ENCODE measurements at places on chromosomes 1 and 21.
A peak's percentile ranks its signal among the peaks of the same experiment; 100 is the strongest.

DNA sequence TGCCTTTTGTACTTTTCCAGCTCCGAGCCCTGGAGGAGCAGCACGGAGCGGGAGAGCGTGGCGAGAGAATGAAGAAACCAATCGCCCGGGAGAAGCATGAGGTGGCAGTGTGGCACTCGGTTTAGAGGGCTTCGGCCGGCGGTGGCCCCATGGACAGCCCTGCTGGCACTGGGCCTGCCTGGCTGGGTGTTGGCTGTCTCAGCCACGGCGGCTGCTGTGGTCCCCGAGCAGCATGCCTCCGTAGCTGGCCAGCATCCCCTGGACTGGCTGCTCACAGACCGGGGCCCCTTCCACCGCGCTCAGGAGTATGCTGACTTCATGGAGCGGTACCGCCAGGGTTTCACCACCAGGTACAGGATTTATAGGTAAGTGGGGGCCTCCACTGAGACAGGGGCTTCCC is 59.0 kb downstream of the BRINP2 start:
- no peak for DNase-seq

GRCh38 chr1:160827418-160827817 is 31.4 kb downstream of the LY9 start:
- no peak for DNase-seq

DNA sequence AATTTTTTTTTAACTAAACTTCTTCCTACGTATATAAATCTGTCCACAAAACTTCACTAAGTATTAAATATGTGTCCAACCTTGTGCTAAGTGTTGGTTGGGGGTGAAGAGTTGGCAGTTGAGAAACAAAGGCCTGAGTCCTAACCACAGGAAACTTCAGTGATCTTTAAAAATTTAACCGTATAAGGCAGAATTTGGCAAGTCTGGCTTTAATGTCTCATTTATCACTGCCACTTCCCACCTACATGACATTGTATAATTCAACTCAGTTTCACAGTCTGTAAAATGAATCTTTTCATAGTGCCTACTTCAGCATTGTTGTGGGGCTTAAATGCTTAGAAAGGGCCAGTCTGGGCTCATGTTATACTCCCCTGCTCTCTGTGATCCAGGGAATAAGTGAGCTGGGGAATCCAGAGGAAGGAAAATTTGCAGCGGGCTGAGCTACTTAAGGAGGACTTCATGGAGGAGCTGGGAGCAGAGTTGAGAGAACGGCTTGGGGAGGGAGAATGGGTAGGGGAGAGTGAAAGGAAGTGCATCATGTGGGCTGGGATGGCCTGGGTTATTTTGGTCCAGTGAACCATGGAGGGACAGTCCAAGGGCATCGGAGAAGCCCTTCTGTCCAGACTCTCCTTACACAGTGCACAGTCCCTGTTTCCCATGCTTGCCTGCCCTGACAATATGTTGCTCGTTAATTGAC is 14.5 kb downstream of the IFNAR2 start:
- DNase-seq, result no peak

DNA sequence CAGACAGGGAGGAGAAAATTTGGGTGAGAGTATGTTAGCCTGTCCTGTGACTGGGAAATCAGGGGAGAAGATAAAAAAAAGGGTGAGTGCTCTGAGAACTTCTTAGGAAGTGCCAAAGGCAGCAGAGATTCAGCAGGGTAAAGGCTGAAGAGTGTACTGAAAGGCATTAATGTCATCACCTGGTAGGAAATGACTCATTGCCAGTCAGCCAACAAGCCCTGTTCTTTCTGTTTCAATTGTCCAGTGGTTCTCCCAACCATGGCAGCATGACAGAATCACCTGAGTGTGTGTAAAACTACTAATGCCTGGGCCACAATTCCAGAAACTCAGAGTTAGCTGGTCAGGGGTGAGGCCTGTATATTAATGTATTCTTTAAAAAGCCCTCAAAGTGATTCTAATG is 83.5 kb downstream of the INTS7 start:
- DNase-seq, result no peak

DNA sequence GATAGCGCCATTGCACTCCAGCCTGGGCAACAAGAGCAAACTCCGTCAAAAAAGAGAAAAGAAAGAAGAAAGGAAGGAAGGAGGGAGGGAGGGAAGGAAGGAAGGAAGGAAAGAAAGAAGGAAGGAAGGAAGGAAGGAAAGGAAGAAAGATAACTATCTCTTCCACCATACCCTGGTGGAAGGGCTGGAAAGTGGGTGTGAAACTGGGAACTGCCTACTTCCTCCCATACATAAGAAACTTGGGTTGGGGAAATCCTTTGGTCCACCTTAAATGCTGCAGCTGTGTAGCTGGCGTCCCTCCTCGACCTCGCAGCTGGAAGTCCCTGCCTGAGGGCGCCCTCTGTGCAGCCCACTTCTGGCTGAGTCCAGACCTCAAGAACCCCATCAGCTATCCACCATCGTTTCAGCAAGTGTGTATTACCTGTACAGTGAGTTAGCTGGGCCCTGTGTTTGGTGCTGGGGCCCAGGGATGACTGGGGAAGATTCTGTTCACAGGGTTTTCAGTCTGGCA is 4.6 kb upstream of the FAM167B start:
- DNase-seq, result no peak

DNA sequence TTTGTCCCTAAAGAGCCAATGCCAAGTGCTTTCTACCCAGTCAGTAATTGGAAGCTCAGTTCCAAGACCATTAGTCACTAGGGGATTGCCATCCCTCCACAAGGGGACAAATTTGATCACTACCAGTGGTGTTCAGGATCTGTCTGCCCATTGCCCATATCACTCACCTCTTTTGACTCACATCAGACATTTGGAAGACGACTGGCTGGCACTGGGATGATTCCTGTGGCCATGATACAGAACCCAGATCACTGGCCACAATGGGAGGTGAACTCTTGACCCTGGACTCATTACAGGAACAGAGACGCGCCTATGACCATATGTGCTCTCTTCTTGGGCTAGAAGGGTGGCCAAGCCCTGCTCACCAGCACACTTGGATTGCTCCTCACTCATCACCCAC is 71.0 kb downstream of the COLGALT2 start:
- no peak for DNase-seq

GRCh38 chr1:46587069-46587468 is 17.0 kb downstream of the MKNK1 start:
- DNase-seq, result no peak

GRCh38 chr1:61569303-61569621 is 155.7 kb downstream of the TM2D1 start:
- DNase-seq, result no peak

DNA sequence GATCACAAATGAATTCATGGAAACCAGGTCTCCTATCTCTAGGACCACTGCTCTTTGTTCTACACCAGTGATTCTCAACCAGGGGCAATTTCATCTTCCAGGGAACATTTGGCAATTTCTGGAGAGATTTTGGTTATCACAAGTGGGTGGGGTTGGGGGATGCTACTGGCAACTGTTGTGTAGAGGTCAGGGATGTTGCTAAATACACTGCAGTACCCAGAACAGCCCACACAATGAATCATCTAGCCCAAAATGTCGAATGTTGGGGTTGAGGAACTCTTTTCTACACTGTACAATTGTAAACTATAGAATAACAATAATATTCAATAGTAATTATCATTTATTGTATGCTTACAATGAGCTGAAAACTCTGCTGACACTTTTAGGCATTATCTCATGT is 55.7 kb upstream of the UBE2U start:
- DNase-seq, result no peak

DNA sequence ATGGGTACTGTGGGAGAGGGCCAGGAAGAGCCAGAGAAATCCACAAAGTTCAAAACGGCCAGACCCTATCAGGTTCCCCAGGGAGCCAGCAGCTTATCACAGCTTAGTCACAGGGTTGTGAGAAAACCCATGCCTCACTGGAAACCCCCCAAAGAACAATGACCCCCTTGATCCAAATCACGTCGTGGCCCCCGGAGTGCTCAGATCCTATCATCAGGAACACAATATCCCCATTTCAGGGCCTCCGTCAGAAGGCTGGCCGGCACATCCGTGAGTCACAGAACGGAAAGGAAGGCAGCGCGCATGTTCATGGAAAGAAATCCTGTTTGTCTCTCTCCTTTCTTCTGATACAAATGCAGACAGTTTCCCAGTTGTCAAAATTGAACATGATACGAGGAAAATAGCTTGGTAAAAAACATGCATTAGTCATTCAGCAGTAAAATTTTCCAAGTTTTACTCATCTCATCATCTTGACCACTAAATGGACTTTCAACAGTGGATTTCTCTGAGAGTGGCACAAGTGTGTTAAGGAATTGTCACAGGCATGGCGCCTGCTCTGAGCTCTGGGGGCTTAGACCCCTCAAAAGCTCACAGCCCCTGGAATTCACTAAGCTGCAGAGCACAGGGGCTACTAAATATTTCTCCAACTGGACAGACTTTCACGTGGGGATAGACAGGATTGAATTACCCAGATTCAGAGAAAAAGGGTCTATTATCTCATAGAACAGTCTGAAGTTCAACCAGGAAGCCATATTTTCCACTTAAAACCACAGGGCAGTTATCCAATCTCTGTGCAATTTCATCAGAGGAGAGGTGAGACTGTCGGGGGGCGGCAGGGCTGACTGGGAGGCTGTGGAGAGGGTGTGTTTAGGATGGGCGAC is 124.8 kb downstream of the RIPK4 start:
- no peak for DNase-seq

DNA sequence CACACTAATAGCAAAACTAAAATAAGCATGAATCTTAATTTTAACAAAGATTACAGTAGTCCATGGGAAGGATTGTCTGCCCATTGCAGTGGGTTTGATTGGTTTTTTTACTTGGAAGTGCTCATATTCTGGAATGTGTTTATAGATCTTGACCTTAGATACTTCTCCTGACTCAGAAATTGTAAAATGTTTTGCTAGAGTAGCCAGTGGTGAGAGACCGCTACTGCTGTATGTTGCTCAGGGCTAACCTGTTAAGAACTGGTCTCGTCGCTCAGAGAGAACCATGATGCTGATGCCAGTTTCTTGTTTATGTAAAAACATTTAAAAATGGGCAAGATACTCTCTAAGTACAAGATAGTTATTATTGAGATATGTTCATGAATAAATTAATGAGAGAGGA is 99.9 kb downstream of the ROR1 start:
- DNase-seq, result no peak

DNA sequence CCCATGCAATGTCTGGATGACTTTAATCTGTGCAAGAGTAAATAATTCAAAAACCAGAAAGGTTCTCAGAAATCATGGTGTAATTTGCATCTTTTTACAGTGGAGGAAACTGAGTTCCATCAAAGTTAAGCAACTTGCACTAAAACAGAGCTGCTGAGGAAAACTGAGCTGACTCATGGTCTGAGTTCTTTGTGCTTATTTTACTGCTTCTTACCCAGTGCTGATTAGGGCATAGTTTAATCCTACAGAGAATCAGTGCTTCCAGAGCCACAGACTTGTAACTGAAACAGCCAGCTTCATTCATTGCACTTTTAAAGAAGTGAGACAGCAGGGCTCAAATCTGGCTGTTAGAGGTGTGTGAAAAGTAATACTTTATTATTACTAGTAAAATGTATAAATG is 10.9 kb upstream of the RWDD3 start:
- no peak for DNase-seq

DNA sequence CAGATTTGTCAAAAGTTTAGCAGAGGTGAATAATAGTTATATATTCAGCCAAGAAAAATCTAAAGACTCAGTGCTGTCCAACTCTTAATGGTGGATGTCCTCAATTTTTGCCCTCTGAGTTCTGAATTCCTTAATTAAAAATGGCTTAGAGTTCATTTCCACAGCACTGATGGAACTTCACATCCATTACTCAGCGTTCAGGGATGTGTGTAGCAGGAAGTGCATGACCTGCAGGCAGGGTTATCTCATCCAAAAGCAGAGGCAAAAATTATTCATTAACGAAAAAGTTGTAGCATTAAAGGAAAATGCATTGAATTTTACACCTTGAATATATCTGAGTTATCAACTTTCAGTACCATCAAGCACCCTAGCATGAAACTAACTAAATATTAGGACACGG is 96.7 kb downstream of the ZP4 start:
- DNase-seq, result no peak

GRCh38 chr1:57132993-57133622 is 167.3 kb upstream of the C8B start:
- DNase-seq, result no peak

- DNase-seq, result peak; percentile 57
Observed at GRCh38 chr1:26993237-26994019, at the start of gene TRNP1. Gene TRNP1, plus strand, starts transcription at chr1:26993692. Its CDS starts 95 bp downstream, at chr1:26993787.

DNA sequence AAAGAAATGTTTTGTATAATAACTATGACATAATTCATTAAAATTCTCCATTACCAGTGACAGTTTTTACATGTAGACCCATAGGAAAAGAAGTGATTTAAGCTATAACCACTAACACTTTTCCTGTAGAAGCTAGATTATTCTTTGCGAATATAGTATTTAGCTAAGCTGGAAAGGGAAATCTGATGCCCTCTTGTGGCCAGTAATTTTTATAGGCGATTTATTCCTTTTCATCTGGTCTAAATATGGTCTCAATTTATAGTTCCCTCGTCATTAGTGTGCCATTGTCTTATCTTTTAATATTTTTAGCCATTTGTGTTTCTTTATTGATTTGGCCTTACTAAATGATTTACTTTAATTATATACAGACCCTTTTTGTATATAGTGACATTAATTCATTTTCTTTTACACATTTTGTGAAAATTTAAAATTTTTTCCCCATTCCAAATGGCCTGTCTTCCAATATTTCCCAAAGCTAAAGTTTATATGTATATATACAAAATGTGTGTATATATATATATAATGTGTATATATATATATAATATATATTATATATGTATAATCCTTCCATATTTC is 26.7 kb downstream of the BTG3 start:
- DNase-seq, result no peak

GRCh38 chr1:60895252-60895651 is 187.1 kb upstream of the NFIA start:
- no peak for DNase-seq

GRCh38 chr1:32142446-32143301 is 34.8 kb downstream of the KPNA6 start:
- no peak for DNase-seq

DNA sequence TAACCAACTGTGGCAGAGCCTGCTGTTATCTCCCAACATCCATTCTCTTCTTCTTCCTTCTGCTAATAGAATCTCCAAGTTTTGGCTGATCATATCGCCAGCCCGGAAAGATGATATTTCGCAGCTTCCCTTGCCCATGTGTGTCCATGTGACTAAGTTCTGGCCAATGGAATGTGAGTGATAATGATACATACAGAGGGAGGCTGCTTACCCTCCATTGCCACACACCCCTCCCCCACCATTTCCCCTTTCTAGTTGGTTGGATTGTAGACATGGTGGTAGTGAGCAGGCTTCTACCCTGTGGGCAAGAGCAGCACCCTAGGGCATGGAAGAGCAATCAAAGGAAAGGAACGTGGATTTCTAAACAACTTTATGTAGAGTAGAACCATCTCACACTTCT is 48.8 kb downstream of the SLC9C2 start:
- no peak for DNase-seq

GRCh38 chr21:45002381-45003204 is 62.8 kb downstream of the SLX9 start:
- DNase-seq, result no peak

DNA sequence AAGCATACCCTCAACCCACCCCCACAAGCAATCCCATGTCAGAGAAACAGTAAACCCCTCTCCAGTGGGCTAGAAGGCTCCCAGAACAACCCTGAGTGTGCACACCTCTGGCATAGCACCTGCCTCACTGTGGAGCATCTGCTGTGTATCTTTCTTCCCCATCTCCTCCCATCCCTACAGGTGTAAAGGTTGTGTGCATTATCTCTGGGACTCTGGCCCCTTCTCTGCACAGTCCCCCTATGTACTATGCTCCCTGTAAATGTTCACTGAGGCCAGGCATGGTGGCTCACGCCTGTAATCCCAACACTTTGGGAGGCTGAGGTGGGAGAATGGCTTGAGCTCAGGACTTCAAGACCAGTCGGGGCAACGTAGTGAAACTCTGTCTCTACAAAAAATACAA is 700 bp upstream of the CACNA1S start:
- no peak for DNase-seq

Data from activated T-cell treated with anti-CD3 and anti-CD28 coated beads for 1 hour (primary cell).